ENCODE measurements at places on chromosomes 2 and 18. TPM values are rescaled to one million over a fixed set of nuclear protein-coding genes. Genes with fewer than 3 reads are reported as not detected.

DNA sequence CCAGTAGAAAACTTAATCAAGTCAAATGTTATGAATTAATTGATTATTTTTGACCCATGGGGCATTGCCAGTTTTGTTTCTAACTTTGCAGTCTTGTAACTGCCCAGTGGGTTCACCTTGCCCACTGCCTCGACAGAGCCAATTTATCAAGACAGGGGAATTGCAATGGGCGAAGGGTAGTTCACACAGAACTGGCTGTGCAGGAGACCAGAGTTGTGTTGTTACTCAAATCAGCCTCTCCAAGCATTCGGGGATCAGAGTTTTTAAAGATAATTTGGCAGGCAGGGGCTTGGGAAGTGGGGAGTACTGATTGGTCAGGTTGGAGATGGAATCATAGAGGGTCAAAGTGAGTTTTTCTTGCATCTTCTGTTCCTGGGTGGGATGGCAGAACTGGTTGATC is 168.5 kb upstream of the COPS8 start:
- DNase-seq = no peak
- no peak overlapping the region for H3K27ac ChIP-seq
- H3K4me3 ChIP-seq = no peak overlapping the region
- peaks cover 43% of the 10 kb centered on the region for H3K27me3 ChIP-seq

- H3K4me1 ChIP-seq = peaks cover 4% of the 10 kb centered on the region
- DNase-seq = no peak
- no peaks in the 10 kb centered on the region for H3K36me3 ChIP-seq
- no peak overlapping the region for H3K27ac ChIP-seq
- H3K4me3 ChIP-seq = no peak overlapping the region
- peaks cover 6% of the 10 kb centered on the region for H3K27me3 ChIP-seq
These were observed 342.5 kb upstream of the NXPH2 start for GRCh38 chr2:139122711-139123158.

DNA sequence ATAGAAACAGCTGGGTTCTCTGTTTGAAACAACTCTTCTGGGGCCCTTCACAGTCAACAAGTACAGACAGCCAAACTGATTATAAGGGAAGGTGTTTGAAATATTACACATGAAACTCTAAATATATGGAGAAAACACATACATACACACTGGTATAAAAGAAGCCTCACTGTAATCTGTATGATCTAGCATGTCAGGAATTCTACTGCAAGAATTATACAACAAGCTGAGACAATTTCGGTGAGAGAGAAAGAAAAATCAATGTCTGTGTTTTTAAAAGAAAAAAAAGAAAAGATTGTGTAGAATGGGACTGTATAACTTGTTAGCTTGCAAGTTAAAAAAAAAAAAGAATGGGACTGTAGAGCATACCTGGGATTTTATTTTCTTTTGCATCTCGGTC is 26.3 kb downstream of the IRS1 start:
- no peak for DNase-seq
- no peaks in the 10 kb centered on the region for H3K27me3 ChIP-seq
- no peak overlapping the region for H3K4me3 ChIP-seq
- peaks cover 45% of the 10 kb centered on the region for H3K36me3 ChIP-seq
- peak overlapping the region; percentile 52 for H3K27ac ChIP-seq

- H3K27ac ChIP-seq = no peak overlapping the region
- H3K4me1 ChIP-seq = no peaks in the 10 kb centered on the region
- H3K4me3 ChIP-seq = no peak overlapping the region
- H3K27me3 ChIP-seq = no peaks in the 10 kb centered on the region
- no peaks in the 10 kb centered on the region for H3K36me3 ChIP-seq
- DNase-seq = no peak
These were observed 459.3 kb downstream of the GALR1 start for GRCh38 chr18:77708826-77709506.

- no peak overlapping the region for H3K4me3 ChIP-seq
- H3K36me3 ChIP-seq = no peaks in the 10 kb centered on the region
- H3K27me3 ChIP-seq = peaks cover 3% of the 10 kb centered on the region
- H3K27ac ChIP-seq = no peak overlapping the region
- H3K4me1 ChIP-seq = peaks cover 37% of the 10 kb centered on the region
These were observed 46.6 kb upstream of the SP3 start for GRCh38 chr2:174011796-174012195.

GRCh38 chr2:30356776-30357175 is 90.3 kb upstream of the LCLAT1 start:
- no peak for DNase-seq
- H3K4me3 ChIP-seq = no peak overlapping the region
- no peak overlapping the region for H3K27ac ChIP-seq
- peaks cover 3% of the 10 kb centered on the region for H3K27me3 ChIP-seq

DNA sequence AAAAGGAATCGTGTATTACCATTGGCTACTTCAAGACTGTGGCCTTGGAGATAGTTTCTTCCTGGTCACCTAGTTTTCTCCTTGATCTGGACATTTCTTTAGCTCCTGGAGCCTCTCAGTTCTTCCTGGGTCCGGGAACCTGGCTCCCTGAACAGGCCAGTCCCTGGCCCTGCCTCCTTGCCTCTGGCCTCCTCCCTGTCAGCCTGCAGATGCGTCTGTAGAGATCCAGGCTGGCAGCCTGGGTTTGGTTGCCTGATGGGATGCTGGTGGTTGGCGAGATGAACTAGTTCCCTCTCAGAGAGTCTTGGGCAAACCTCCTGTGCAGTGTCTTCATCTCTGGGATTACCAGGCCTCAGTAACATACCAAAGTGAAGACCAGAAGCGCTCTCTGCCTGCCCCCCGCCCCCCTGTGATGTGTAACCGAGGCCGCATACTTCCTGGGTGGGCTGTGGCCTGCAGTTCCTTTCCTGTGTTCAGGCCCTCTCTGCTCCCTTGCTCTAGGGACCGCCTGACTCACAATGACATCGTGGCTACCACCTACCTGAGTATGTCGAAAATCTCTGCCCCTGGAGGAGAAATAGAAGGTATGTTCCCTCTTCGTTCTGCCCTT is 85.4 kb downstream of the DYSF start:
- H3K4me1 ChIP-seq = peaks cover 2% of the 10 kb centered on the region
- H3K27me3 ChIP-seq = no peaks in the 10 kb centered on the region
- DNase-seq = no peak
- H3K36me3 ChIP-seq = peaks cover 16% of the 10 kb centered on the region
- H3K27ac ChIP-seq = no peak overlapping the region

DNA sequence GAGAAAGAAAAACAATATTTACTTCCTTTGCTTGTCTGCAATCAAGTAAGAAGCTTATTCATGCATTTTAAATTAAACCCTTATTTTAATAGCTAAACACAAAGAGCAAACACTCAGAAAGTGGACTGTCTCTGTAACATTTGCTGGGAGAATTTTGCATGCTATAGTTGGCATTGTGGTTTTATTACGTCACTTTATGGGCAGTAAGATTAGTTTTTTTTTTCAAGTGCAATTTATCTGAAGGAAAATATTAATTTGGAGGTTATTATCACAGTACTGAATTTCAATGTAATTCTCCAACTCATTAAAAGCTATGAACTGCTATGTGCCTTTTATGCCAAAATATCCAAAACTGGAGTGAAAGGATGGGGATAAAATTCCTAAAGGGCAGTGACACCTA is 103.3 kb downstream of the TMEFF2 start:
- no peak overlapping the region for H3K4me3 ChIP-seq
- DNase-seq = no peak
- no peaks in the 10 kb centered on the region for H3K27me3 ChIP-seq
- peaks cover 9% of the 10 kb centered on the region for H3K36me3 ChIP-seq

- H3K4me1 ChIP-seq = peaks cover 14% of the 10 kb centered on the region
- no peak overlapping the region for H3K27ac ChIP-seq
- no peak overlapping the region for H3K4me3 ChIP-seq
- no peak for DNase-seq
- H3K27me3 ChIP-seq = peaks cover 9% of the 10 kb centered on the region
These were observed 172.8 kb downstream of the RNF144A start for GRCh38 chr2:7089898-7090510.

DNA sequence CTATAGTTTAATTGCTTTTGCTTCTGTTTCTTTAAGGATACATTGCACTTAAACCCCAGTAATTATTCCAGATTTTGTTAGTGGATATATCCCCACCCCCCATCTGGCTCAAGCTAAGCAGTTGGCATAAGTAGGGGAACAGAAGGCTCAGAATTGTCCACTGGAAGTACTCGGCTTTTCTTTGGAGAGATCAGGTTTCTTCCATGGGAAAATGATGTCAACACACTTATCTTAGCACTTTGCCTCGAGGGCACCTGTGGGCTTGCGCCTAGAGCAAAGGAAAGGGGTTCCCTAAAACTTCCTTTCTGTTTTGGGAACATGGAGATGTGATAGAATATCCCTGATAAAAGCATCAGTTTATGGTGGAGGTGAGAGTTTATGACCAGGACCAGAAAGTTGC is 130.6 kb downstream of the FMNL2 start:
- no peak for DNase-seq
- no peak overlapping the region for H3K27ac ChIP-seq
- no peaks in the 10 kb centered on the region for H3K36me3 ChIP-seq

DNA sequence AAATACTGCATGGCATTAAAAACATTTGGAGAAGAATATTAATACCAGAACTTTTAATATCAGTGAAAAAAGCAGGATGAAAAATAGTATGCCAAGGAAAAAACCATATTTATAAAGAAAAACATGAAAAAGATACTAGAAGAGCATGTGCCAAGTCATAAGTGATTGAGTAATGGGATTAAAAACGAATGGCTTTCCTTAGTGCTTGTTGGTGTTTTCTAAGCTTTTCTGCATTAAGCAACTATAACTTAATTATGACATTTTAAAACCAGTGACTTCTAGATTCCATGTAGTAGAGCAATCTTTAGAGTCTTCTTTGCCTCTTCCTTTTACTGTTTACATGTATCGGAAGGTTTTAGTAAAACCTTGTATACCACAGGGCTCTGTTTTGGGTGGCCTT is 6.6 kb downstream of the MAPRE3 start:
- no peak overlapping the region for H3K27ac ChIP-seq
- H3K36me3 ChIP-seq = peaks cover 3% of the 10 kb centered on the region
- peaks cover 22% of the 10 kb centered on the region for H3K27me3 ChIP-seq
- H3K4me3 ChIP-seq = no peak overlapping the region
- DNase-seq = no peak

GRCh38 chr2:124563426-124563825 is 538.3 kb downstream of the CNTNAP5 start:
- H3K4me3 ChIP-seq = no peak overlapping the region
- H3K36me3 ChIP-seq = no peaks in the 10 kb centered on the region

DNA sequence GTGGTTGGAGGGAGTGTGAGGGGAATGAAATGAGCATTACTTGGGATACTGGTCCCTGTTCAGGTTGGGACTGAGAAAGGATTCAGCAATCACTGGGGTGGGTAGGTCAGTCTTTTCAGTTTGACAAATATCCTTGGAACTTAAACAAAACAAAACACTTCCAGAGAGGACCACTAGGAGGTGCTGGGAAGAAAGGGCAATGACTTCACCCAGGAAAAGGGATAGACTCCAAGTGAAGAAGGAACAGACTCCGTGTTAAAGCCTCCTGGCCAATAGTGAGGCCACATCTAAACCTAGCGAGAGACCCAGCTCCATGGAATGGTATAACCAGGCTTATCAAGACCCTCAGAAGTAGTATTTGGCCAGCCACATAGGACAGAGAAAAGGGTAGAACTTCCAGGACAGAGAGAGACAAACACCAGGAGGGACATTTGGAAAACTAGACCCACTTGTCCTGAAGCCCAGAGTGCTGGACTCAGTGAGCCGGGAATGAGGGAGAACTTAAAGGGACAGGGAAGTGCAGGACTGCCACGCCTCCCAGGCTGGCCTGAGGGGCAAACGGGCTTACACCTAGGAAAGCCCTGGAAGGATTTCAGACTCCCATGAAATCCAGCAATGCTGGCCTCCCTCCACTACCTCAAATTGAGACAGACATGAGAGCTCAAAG is 19.6 kb upstream of the KCNG3 start:
- DNase-seq = no peak
- H3K4me1 ChIP-seq = peaks cover 8% of the 10 kb centered on the region
- H3K27ac ChIP-seq = no peak overlapping the region
- H3K27me3 ChIP-seq = no peaks in the 10 kb centered on the region
- H3K36me3 ChIP-seq = no peaks in the 10 kb centered on the region
- no peak overlapping the region for H3K4me3 ChIP-seq

DNA sequence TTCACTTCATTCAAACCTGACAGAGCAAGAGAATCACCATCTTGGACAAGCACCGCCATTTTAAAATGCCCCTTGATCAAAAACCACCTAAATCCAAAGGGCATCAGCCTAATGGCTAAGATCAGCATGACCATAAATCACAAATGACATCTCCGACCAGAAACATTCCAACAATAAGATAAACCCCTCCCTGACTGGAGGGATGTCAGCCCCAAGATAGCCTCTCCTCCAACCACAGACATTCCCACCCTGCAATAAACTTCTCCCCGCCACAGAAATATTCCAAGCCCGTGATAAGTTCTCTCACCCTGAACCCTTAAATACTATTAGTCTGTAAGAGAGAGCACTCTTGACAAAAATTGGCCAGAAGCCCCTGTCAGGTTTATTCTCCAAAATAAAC is 21.6 kb upstream of the LYPD1 start:
- no peaks in the 10 kb centered on the region for H3K27me3 ChIP-seq
- DNase-seq = no peak
- no peak overlapping the region for H3K4me3 ChIP-seq
- no peaks in the 10 kb centered on the region for H3K4me1 ChIP-seq
- H3K36me3 ChIP-seq = no peaks in the 10 kb centered on the region

- H3K27me3 ChIP-seq = no peaks in the 10 kb centered on the region
- no peak overlapping the region for H3K4me3 ChIP-seq
- H3K27ac ChIP-seq = no peak overlapping the region
- peaks cover 15% of the 10 kb centered on the region for H3K36me3 ChIP-seq
These were observed 47.1 kb downstream of the ANKMY1 start for GRCh38 chr2:240510513-240511210.

DNA sequence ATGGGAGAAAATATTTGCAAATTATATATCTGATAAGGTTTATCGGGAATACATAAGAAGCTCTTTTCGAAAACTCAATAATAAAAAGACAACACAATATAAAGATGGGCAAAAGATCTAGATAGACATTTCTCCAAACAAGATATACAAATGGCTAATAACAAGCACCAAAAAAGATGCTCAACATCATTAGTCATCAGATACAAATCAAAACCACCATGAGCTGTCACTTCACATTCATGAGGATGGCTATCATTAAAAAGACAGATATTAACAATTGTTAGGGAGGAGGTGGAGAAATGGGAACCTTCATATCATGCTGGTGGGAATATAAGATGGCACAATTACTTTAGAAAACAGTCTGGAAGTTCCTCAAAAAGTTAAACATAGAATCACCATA is 48.1 kb downstream of the HS1BP3 start:
- DNase-seq = no peak
- H3K36me3 ChIP-seq = peaks cover 3% of the 10 kb centered on the region
- H3K4me1 ChIP-seq = peaks cover 15% of the 10 kb centered on the region
- H3K4me3 ChIP-seq = no peak overlapping the region
- H3K27me3 ChIP-seq = no peaks in the 10 kb centered on the region

DNA sequence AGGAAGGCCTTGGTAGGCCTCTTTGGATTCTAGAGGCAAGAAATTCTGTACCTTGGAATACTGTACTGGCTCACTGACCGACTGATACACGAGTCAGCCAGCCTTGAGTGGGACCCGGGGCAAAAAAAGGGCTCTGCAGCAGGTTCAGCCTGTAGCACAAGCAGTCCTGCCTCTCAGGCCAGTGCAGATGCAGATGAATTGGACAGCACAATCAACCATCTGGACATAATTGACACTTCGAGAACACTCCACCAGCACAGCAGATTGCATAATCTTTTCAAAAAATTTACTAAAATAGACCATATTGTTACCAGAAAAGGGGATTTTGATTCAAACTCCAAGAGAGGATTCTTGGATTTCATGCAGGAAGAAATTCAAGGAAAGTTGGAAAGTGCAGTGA is 241.6 kb downstream of the RPIA start:
- no peak for DNase-seq
- H3K4me3 ChIP-seq = no peak overlapping the region
- no peaks in the 10 kb centered on the region for H3K36me3 ChIP-seq
- H3K27me3 ChIP-seq = no peaks in the 10 kb centered on the region
- no peak overlapping the region for H3K27ac ChIP-seq

CCL20 gene
- not detected for total RNA-seq

RAD51AP2 gene
- not detected for total RNA-seq

All from osteocyte (in vitro differentiated cells).